ENCODE measurements at places on chromosomes 13 and 19.

GRCh38 chr19:40416918-40417642, 3.9 kb upstream of the PRX start:
- DNase-seq: no peak

DNA sequence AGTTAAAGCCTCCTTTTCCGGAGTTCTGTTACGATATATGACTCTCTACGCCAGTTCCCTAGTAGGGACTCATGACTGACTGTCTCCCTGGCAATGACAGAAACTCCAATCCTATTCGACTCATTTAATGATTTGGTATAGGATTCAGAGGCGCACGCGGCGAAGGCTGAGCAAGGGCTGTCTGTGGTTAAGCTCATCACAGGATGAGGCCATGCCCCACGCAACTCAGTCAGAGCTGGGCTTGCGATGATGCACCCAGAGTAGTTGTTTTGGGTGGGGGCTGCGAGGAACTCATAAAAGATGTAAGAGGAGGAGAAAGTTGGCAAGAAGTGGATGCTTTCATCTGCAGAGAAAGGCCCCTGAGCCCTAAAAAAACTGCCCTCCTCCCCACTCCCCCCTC, 468 bp upstream of the SERTM1 start:
- DNase-seq: no peak

DNA sequence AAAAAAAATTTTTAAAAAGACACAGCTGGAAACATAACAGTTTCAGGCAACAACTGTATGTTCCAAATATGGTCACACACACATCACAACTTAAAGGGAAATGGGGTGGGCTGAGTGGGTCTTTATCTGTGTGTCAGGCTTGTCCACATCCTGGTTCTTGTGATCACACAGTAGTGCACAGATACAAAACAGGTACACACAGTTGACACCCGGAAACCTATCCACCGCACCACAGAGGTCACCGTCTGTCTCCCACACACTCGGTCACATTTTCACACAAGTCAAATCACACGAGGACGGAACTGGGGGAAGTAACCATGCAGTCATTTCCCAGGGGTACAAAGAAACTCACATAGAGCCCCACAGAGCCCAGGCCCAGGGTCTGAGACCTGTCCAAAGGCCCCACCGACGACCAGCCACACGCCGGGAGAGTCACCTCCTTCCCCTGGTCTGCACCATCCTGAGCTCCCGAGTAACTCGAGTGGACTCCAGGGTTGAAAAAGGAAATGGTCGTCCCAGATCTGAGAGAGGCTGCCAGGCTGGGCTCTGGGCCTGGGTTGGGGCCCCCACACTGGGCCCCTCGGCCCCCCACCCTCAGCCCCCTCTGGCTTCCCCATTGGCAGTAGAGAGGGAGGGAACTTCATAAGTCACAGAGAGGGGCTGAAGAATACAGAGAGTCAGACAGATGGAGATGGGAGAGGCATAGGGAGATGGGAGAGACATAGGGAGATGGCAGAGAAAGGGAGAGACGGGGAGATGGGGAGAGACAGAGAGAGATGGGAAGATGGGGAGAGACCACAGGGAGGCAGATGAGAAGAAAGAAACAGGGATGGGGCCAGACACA, 1.3 kb upstream of the PPAN start:
- DNase-seq: no peak

GRCh38 chr19:2375353-2376121, 15.5 kb downstream of the TMPRSS9 start:
- no peak for DNase-seq

- DNase-seq: no peak
Measured at GRCh38 chr13:97243915-97244781, 22.0 kb downstream of the MBNL2 start.

DNA sequence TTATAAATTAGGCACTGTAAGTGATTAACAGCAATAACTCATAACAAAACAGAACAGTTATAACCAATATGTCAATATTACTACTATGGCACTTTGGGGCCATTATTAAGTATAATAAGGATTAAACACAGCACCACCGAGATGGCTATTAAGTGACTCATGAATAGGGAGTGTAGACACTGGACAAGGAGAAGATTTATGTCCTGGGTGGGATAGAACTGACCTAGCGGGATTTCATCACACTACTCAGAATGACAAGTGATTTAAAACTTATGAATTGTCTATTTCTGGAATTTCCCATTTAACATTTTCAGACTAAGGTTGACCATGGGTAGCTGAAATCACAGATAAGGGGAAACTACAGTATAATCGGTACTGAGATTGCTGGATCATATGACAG, 79.0 kb upstream of the SLC7A1 start:
- DNase-seq: no peak

DNA sequence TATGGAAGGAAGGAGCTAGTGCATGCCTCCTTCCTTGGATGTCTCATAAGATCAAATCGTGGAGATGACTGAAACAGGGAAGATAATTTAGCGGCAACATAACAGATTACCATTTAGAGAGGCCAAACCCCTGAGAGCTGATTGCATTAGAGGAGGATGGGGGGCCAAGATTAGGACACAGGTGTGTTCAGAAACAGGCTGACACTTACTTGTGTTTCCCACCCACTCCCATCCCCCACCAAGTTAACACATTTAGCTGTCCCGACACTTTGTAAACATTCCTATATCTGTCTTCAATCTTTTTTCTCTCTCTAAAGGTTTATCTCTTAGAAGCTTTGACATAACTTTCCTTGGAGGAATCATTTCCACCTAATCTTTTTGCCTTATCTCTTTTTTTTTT, 48.8 kb upstream of the KCTD4 start:
- no peak for DNase-seq

- no peak for DNase-seq
Measured at GRCh38 chr13:69292789-69293425, 814.7 kb upstream of the ATXN8OS start.

GRCh38 chr13:63481334-63481733, 2065.7 kb upstream of the PCDH20 start:
- no peak for DNase-seq

DNA sequence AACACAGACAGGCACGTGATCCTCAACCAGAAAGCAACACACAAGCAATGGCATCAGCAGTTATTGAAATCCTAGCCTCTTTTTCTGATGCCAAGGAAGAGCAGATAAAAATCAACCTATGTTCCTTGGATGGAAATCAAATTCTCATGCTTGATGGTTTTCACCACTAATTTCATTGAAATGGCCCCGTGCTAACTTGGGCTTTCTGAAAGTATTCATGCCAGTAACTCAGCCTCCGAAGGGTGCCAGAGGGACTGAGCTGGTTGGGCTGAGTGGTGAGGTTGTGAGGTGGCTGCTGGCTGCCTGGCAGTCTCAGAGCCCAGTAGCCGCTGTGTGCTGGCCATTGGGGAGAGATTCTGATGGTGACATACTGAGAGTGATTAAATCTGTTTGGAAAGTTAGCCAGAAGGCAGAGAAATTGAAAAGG, 309.3 kb downstream of the DCT start:
- DNase-seq: no peak

GRCh38 chr13:50494138-50494537, 349.4 kb downstream of the DLEU7 start:
- no peak for DNase-seq
